ENCODE measurements at places on chromosomes 4 and X.

DNA sequence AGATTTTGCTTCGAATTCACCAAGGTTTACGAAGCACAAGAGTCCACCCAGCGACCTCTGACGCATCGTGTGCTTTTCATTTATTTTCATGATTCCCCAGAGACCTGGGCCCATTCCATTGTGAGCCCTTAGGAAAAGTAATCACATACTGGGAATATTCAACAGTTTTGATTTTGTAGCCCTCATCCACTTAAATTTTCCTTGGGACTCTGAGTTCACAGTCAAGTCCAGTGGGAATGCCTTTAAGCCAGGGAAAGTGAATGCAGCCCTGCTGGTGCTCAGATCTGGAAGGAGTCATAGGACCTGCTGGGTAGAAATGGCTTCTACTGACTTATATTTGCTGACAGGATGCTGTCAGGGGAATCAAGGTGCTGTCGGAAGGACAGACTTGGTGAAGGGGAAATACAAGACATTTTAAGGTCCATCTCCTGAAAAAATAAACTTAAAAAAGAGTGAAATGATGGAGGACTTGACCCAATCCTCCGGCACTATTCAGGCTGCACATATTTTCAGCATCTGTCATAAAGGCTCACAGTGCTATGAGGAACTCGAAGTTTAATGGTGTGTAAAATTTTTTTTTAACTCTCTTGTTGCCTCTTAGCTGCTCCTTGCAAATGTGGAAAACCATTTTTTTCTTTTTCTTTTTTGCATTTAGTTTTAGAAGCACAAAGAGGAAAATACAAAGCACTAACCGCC, 204.9 kb downstream of the MID1 start:
- no peak for DNase-seq

GRCh38 chrX:48645669-48646068, 37.9 kb upstream of the WAS start:
- DNase-seq: no peak

GRCh38 chrX:154329294-154329693, 33.7 kb downstream of the TKTL1 start:
- no peak for DNase-seq

GRCh38 chrX:2391869-2392606, 108.7 kb downstream of the DHRSX start:
- DNase-seq: no peak

GRCh38 chr4:105936901-105937300, 41.6 kb downstream of the NPNT start:
- no peak for DNase-seq

- no peak for DNase-seq
These were observed 3.9 kb downstream of the RNF128 start for GRCh38 chrX:106730401-106730800.

DNA sequence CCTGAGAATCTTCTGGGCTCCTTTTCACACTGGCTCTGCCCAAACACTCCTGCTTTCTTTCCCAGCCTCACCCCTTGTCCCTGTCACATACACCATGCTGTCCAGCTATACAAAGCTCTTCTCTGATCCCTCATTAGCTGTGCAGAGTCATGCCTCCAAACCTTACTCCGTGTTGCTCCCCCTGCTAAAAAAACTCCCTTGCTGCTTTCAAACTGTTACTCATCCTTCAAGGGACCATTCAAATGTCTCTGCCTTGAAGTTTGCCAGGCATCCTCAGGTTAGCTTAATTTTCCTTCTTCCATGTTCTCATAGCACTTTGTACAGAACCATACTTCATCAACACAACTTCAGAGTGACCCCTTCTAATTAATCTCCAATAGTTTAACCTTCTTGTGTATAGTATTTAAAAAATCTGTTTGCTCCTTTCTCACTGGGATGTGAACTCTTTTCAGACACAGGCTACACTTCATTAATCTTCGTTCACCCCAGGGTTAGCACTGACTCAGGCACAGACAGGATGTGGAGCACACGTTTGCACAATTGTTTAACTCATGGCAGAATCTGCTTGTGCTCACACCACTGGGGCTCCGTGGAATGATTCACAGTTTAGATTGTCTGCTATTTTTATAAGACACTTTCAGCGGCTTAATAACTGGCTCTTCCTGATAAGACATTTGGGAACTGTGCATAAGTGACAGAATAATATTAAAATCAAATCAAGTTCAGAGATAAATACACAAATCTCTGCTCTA, 21.4 kb upstream of the SEL1L3 start:
- no peak for DNase-seq

DNA sequence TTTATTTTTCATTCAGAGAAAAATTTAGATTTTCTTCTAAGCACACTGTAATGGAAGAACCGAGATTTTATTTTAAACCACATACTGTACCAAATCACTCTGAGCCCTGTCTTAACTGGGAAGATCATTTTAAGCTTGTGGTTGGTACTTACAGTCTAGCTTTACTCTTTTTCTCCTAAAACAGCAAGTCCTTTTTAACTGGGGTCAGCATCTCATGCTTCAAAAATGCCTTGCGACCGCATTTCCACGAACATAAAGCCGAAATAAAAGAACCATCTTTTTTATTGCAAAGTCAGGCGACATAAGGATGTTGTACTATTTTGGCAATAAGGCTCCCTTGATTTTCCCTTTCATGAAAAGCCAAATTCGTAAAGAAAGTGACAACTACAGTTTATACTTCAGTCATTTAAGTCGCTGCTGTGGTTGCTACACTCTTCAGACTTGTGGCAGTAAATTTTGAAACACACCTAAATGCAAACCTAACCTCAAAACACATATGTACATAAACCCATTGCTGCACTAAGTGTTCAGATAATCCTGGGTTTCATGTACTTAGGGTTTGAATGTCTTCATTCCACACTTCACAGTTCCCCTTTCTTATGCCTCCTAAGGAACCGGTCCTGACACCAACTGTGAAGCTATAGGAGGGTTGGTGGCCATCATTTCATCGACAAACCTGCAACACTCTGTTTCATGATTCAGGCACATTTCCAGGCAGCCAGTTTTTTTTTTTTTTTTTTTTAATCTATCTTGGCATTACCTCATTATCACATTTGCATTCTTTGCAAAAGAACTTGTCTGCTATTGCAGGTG, 3.0 kb downstream of the STOX2 start:
- DNase-seq: no peak

- no peak for DNase-seq
These were observed 26.7 kb upstream of the SORBS2 start for GRCh38 chr4:185838514-185839193.

DNA sequence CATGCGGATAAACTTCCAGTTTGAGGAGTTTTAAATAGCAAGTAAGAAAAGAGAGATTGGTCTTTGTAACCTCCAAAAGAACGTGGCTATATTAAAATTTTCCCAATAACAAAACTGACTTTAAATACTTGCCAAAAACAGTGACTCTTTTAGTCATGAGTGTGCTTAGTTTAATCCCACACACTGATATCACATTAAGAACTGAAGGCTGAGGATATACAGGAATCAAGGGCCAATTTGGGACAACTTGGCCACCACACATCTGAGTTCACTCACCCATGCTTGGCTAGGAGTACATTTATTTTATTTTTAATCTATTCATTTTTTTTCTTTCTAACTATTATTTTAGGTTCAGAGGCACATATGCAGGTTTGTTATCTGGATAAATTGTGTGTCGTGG, 110.2 kb downstream of the APBB2 start:
- no peak for DNase-seq

GRCh38 chrX:66918511-66918910, 279.6 kb upstream of the EDA2R start:
- DNase-seq: no peak

DNA sequence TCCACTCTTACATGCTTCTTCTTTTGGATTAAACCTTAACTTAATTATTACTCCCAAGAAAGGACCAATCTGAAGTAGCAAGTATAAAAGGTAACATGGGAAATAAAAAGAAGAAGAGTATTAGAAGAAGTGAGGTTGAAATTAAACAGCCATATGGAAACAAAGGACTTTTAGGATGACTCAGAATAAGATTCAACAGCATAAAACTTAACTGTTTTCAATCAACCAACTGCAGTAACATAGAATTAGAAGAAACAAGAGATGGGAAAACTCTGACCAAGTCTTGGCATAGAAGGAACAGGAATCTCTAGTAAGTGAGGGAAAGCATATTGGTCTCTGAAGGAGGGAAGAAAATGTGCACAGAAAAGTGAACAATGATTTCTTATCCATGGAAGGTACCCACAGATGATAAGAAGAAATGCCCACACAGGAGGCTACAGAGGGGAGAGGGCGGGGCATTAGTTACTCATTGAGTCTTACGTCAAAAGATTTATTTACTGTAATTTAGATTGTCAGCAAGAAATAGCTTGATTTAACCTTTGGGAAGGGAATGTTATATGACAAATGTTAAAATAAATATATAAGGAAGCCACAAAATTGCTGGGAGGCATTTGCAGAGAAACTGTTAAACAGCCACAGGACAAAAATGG, 177.3 kb downstream of the BANK1 start:
- DNase-seq: no peak

DNA sequence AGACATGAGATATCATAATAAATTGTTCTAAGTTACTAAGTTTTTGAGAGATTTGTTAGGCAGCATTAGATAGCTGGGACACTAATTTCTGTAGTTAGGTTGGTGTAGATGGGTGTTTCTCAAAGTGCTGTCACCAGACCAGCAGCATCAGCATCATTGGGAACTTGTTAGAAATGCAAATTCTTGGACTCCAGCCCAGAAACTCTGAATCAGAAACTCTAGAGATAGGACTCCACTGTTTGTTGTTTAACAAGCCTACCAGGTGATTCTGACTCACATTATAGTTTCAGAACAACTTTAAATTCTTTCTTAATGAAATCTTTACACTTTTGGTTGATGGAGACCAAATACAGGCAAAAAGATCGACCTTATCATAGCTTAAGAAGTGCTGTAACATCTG, 173.7 kb downstream of the PABPC4L start:
- no peak for DNase-seq

DNA sequence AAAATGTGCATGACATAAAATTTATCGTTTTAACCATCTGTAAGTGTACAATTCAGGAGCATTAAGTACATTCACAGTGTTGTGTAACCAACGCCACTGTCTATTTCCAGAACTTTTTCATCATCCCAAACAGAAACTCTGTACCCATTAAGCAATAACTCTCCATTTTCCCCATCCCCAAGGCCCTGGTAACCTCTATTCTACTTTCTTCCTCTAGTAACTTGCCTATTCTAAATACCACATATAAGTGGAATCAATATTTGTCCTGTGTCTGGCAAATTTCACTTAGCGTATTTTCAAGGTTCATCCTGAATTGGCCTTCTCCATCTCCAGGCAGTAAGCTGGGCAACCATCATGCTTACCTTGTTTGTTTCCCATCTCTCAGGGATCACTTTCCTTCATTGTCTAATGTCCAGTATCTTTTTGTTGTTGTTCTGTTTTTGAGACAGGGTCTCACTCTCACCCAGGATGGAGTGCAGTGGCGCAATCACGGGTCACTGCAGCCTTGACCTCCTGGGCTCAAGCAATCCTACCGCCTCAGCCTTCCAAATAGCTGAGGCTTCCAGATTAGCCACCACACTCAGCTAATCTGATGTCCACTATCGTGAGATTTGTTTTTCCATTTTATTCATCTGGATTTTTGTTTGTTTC, 17.7 kb upstream of the GRIPAP1 start:
- no peak for DNase-seq

DNA sequence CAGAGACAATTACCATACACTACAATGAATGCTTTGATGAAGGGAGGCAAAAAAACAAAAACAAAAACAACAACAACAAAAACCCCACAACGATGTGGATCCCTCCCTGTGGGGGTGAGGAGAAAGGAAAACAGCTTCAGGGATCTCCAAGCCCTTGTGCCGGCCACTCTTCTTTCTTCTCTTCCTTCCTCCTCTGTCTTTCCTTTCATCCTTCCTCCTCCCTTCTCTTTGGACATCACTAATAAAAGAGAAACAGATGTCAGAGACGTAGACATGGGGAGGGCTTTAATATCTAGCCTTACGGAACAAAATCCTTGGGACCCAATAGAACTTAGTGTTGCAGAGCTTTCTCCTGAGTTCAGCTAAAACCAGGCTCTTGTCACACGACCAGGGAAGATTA, 18.8 kb upstream of the STX18 start:
- DNase-seq: no peak

- DNase-seq: no peak
These were observed 311.2 kb downstream of the DHX15 start for GRCh38 chr4:24273136-24273535.

- no peak for DNase-seq
These were observed 269.7 kb downstream of the HS3ST1 start for GRCh38 chr4:11158971-11159370.

Measured in NCI-H2029 treated with DMSO at 0.1 percent for 48 hours (cell line).